Fibroblast of upper back skin (primary cell): ENCODE measurements at places on chromosomes 2 and 18.

- no peak for DNase-seq
Measured at GRCh38 chr2:1950474-1950873, 206.2 kb upstream of the PXDN start.

- peak; percentile 37 for DNase-seq
Measured at GRCh38 chr2:162282765-162283425, 35.6 kb downstream of the IFIH1 start.

GRCh38 chr18:80246445-80247392 lies 595 bp downstream of the PARD6G start:
- DNase-seq = no peak

DNA sequence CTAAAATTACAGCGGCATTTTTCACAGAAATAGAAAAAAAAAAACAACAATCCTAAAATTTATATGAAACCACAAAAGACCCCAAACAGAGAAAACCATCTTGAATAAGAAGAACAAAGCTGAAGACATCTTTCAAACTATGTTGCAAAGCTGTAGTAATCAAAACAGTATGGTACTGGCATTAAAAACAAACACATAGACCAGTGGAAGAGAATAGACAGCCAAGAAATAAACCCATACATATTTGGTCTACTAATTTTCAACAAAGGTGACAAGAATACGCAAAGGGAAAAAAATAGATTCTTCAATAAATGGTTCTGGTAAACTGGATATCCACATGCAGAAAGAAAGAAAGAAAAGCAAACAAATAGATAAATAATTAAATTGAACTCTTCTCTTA lies 9.0 kb upstream of the CCDC150 start:
- no peak for DNase-seq

DNA sequence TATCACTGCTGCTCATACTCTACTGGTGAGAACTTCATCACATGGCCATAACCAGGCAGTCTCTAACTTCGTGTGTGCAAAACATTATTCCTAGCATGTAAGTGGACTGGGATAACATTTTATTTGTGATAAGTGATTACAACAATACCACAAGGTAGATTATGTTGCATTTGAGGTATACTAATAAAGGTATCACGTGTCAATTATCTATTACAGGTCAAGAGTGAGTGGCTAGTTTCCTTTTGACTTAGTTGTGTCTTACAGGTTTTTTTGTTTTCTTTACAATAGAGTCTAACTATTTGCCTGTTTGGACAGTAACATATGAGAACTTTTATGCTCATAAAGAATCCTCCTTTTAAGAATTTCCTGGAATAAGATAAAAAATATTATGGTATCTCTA lies 67.2 kb upstream of the DSC1 start:
- DNase-seq = no peak

DNA sequence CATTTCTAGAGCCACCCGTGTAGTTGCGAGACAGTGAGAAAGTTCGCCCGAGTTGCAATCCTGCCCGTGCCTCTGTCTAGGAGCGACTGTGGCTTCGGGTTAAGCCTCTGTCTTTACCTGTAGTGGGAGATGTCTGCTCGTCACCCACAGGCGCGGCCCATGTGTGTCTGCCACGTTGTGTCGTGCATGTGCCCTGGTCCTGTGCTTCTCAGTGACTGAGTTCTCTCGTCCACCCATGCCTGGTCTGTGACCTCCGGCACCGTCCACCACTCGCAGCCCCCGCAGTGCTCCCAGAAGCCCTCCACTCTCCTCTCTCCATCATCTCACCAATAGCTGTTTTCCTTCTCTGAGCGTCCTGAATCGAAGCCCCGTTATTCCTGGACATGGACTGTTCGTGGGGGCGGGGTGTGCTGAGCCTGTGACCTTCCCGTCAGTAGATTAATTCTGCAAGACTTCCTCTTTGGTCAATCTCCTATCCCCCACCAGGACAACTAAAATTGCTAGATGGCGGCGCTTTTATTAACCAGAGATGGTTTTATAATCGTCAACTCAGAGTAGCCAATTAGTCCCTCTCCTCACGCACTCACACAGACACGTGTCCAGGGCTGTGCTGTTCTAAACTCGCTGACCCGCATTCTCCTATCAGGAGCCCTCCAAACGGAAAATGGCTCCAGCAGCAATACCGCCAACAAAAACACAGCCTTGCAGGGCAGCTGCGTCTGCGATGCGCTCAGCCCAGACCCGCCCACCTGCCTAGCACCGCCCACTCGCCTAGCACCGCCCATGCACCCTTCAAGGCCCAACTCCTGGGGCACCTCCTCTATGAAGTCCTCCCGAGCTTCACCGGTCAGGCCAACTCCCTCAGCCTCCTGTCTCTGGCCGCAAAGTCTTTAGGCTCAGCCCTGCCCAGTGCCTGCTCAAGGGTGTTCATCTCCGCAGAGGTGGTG lies 119.4 kb downstream of the TWIST2 start:
- no peak for DNase-seq

GRCh38 chr2:128272601-128273468 lies 45.8 kb downstream of the HS6ST1 start:
- no peak for DNase-seq

GRCh38 chr2:72084584-72084976 lies 63.1 kb downstream of the CYP26B1 start:
- DNase-seq = no peak

- no peak for DNase-seq
Measured at GRCh38 chr2:105176429-105176828, 65.1 kb upstream of the GPR45 start.

GRCh38 chr2:231000211-231000904 lies 4.4 kb downstream of the SPATA3 start:
- no peak for DNase-seq

DNA sequence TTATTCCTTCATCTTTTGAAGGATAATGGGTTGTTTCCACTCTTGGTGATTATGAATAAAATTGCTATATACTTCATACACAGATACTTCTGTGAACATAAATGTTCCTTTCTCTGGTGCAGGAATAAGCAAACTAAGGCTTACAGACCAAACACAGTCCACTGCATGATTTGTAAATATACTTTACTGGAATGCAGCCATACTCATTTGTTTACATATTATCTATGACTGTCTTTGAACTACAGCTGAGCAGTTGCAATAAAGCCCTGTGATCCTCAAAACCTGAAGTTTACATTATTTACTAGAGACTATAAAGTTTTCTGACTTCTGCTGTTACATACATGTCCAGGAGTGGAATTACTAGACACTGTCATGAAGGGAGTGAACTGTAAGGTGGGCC lies 381.0 kb upstream of the CNTNAP5 start:
- no peak for DNase-seq

GRCh38 chr2:170434900-170435621 lies 257.1 kb downstream of the MYO3B start:
- peak; percentile 2 for DNase-seq

DNA sequence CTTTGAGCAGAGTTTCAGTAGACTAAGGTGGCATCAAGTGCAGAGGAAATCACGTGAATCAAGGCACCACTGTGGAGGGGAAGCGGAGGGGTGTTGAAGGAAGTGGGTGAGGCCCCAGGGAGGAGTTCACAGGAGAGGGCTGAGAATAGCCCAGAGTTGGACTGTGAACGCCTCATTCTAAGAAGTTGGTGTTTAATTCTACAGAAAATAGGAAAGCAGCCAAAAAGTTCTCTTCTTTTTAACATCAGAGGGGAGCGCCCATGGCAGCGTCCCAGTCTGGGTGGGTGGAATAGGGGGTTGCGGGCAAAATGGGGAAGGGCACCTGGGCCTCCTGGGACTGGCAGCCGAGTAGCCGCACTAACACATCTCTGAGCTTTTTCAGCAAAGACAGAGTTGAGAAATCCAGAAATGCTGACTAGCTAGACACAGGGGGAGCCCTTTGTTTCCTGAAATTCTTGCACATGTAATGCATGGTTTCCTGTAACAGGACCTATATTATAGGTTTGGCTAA lies 97.0 kb downstream of the NEB start:
- DNase-seq = no peak

DNA sequence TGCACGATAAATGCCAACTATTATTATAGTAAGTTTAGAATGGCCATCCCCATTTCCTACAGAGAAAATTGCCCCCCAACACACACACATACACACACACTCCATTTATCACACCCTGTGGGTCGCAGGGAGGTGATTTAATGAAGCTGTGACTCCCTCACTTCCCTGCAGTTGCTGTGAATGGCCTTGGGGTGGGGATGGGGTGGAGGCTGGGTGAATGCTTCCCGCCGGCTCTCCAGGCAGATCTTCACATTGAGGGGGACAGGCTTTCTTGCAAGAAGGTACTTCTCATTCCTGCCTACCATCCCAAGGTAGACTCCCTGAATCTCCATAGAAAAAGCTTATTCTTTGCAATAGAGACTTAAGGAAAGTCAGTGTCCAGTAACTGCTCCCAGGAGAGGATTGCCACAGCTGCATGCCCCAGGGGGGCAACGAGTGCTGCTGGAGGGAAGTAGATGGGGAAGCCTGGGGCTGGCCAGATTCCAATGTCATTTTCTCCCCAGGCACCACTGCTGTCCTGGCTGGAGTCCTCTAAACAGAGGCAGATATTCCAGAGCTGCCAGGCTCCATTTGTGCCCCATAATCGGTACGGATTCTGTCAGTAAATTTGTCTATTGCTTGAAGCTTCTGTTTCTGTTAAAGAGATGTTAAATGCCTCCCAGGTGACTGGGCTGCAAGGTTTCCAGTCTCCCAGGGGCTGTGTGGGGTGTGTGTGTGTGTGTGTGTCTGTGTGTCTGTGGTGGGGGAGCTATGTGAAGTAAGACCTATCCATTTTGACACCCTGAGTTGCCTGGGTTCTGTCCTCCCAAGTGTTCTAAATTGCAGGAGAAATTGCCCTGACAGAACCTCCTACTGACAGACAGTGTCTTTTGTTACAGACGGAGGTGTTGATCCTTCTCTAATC lies 265.5 kb downstream of the SRBD1 start:
- DNase-seq = no peak

GRCh38 chr2:20203521-20204225 lies 21.3 kb downstream of the SDC1 start:
- no peak for DNase-seq

DNA sequence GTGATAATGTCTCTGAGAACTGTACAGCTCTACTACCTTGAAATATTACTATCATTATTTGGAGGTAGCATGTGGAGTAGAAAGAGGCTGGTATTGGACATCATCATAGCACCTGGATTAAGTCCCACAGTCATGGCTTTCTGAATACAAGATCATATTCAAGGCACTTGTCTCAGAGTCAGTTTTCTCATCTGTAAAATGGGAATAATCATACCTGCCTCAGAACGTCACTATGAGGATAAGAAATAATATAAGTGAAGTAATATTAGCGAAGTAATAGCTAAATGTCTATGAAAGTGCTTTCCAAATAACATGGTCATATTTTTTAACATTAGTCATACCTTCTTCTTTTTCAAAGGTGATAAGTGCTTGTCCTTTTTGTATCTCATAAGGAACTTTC lies 11.0 kb downstream of the NMI start:
- no peak for DNase-seq

GRCh38 chr18:50803592-50803991 lies 16.2 kb downstream of the MRO start:
- no peak for DNase-seq

DNA sequence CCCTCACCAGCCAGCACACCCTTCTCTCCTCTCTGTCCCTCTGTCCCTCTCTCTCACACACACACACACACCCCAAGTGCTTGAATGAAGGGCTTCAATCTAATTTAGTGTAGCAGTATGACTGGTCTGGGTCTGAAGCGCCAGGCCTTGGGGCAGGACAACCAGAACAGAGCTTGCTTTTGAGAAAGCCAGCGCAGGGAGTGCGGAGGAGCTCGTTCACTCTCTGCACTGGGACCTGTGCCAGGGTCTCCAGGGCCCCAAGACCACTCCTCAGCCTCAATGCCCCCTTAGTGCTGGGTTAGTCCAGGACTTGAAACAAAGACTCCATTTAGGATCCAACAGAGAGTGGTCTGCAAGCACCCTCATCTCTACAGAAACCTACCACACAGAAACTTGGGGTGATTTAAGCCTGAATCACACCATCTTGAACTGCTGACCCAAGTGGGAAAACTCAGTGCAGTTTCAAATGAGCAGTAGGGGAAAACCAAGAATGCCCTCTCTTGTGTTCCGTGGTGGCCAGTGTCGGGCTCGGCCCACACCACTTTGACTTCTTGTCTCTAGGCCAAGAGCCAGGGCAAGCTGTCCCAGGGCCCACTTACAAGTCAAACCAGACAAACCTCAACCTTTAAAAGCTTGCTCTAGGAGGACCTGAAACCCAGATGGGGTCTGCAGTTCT lies 66.6 kb upstream of the WIPF1 start:
- no peak for DNase-seq

GRCh38 chr2:180124273-180125139 lies 117.4 kb upstream of the CWC22 start:
- peak; percentile 69 for DNase-seq

GRCh38 chr2:148604927-148605326 lies 39.6 kb upstream of the EPC2 start:
- DNase-seq = no peak

DNA sequence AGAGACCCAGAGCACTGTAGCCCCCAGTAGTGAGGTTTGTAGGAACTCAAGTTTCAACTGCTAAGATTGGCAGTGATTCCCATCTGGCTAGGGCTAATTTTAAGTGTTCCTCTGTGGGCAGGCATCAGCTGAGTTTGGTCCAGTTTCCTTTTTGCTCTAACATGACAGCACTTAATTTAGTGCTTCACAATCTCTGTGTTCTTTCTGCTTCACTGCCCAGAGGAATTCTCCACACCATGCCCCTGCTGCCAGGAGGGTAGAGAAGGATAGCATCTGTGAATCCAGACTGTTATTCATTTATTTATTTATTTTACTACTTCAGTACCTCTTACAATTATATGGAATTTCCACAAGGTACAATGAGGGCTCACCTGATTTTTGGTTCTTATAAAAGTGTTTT lies 549.9 kb upstream of the FSIP2 start:
- no peak for DNase-seq

DNA sequence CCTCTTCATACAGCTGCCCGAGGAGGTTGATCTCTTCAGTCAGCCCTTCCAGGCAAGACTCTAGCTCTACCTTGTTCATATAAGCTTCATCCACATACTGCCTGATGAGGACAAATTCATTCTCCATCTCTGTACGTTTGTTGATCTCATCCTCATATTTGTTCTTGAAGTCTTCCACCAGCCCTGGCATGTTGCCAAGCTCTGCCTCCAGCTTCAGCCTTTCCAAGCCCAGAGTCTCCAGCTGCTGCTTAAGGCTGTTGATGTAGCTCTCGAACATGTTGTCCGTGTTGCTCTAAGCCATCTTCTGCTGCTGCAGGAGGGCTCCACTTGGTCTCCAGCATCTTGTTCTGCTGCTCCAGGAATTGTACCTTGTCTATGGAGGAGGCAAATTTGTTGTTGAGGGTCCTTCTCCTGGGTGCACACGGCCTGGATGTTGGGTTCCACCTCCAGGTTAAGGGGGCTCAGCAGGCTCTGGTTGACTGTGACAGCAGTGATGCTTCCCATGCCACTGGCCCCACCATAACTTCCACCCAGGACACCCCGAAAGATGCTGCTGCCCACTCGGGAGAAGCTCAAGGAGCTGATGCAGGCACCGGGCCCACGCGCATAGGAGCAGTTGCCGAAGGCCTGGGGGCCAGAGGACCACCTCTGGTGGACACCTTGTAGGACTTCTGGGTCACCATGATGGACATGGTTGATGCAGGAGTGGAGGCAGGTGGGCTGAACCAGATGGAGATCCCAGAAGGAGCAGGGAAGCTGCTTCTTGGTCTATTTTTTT lies 30.3 kb downstream of the ICA1L start:
- no peak for DNase-seq
